Stimulated activated CD4-positive, alpha-beta T cell treated with anti-CD3 and anti-CD28 coated beads, Interleukin-1b, Interleukin-23, amount 100 ng/mL, for 1 hour (primary cell): ENCODE measurements at places on chromosomes 12 and 14.

DNA sequence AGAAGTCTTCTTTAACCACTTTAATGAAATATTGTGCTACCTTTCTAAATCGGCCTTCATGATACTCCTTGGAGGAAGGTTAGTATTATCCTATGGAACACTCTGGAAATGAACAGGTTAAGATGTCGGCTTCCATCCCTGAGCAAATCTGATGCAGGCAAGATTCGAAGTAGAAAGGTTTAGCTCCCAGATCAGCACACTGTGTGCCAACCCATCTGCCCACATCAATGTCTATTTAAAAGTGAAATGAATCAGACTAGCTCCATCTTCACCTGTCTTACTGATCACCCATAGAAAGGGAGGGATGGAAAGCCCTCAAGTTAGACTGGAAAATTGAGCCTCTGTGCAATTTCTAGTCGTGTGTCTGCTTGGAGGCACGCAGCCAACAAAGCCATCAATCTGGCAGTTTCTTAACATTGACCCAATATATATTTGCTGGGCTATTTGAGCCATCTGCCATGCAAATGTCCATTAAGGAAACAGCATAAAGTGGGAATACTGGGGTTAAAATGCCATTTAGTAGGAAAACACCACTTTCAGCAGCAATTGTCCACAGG lies 506.1 kb downstream of the RMST start:
- no peak for DNase-seq

DNA sequence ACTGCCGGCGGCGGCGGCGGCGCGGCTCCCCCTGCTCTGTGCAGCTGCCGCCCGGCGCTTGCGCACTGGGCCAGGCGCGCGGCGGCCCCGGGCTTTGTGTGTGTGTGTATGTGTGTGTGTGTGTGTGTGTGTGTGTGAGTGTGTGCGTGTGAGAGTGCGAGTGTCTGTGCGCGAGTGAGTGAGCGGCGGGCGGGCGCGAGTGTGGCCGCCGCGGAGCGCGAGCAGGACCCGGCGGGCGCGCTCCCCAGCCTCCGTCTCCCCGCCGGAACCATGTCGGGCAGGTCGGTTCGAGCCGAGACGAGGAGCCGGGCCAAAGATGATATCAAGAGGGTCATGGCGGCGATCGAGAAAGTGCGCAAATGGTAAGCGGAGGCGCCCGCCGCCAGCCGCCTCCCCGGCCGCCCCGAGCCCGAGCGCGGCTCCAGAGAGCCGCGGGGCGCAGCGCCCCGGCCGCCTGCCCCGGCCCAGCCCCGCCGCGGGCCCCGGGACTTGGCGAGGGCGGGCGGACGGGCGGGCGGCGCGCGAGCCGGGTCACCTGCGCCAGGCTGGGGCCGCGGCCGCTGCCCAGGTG lies at the start of gene BCL7A:
Gene BCL7A (plus strand): TSS at position 63 of the 571 bp plus-strand sequence. CDS start 208 bp downstream, at position 271.
- peak; percentile 8 for DNase-seq

- DNase-seq = no peak
Observed at GRCh38 chr12:10392394-10392930, 2.6 kb upstream of the KLRK1 start.

- peak; percentile 86 for DNase-seq
Observed at GRCh38 chr14:104976198-104977007, 1.8 kb downstream of the AHNAK2 start.

DNA sequence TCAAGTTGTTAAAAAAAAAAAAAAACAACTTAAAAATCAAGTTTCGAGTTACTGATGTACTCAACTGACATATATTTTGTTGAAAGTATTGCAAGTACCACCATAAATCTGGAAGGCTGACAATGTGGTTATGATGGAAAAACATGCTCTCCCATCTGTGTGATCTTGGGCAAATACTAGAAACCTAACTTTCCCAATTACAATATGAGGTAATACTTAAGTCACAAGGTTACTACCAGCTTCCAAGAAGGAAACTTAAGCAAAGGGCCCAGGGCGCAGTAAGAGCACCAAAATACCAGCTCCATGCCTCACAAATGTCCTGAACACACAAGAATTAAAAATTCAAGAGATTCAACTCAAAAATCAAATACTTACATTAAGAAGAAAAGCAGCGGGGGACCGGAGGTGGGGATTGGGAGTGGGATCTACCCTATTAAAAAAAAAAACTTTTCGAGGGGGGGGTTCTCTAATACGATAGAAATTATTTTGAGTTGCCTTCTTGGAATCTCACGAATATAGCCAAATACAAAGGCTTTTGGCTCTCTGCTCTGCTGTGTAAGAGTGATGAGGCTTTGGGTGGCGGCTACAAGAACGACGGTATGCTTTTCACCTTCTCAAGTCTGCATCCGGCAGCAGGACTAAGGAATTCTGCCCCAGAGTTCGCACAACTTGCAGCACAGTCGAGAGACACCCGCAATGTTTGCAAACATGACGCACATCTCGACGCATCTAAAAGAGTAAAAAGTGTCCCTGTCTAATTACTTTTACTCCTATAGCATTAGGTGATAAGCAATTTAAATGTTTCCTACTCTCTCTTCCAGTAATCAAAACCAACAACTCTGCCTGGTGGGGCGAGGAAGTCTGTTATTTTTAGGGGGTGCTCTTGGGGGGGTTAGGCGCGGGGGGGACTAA lies 1.1 kb downstream of the SAV1 start:
- no peak for DNase-seq

- DNase-seq = no peak
Observed at GRCh38 chr12:66132408-66132807, 1.9 kb upstream of the LLPH start.

GRCh38 chr12:11685716-11686115 lies 36.2 kb downstream of the ETV6 start:
- no peak for DNase-seq

DNA sequence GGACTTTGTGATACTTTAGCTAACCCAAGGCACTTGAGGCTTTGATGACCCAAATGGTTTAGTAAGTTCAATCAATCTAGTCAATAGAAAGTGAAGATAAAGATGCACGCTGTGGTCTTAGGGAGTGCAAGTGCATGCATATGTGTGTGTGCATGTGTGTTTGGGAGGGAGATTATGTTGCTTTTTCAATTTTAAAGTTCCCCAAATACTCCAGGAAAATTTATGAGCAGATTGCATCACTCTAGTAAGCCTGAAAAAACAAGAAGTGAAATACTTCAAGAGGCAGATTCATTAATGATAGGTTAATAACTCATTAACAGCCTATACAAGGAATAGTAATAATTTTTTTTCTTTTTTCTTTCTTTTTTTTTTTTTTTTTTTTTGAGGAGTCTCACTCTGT lies 12.4 kb upstream of the SIX1 start:
- no peak for DNase-seq

- no peak for DNase-seq
Observed at GRCh38 chr12:98417266-98417665, 98.1 kb upstream of the TMPO start.

GRCh38 chr14:77273796-77274195 lies 2.8 kb upstream of the NGB start:
- no peak for DNase-seq

- DNase-seq = no peak
Observed at GRCh38 chr14:68462683-68463082, 330.2 kb downstream of the ZFP36L1 start.

DNA sequence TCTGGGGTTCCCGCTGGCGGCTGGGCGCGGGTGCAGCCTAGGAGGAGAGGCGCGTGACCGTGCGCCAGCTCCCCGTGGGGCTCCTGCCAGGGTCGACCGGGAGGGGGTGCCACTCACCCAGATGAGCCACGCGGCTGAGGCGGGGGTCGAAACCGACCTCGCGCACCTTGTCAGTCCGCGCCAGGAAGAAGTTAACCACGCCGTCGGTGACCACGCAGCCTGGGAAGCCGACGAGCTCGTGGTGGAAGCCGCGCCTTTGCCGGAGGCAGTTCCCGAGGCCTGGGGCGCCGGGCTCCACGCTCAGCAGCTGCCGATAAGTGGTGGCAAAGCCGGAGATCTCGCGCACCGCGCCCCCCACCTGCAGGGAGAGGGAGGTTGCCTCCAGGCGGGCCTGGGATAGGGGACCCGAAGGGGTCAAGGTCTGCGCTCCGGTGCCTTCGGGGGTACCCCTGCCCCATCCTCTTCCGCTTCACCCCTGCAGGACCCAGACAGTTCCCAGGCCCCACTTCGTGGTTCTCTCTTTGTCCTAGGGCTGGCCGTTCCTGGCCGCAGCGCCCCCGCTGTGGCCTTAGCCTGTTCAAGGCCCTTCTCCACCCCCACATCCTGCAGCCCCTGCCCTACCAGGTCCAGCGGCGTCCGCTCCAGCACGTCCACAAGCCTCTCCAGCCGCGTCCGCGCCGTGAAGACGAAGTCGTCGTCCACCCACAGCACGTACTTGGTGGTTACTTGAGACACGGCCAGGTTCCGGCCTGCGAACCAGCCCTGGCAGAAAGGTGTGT lies 5.3 kb downstream of the B4GALNT1 start:
- DNase-seq = no peak

DNA sequence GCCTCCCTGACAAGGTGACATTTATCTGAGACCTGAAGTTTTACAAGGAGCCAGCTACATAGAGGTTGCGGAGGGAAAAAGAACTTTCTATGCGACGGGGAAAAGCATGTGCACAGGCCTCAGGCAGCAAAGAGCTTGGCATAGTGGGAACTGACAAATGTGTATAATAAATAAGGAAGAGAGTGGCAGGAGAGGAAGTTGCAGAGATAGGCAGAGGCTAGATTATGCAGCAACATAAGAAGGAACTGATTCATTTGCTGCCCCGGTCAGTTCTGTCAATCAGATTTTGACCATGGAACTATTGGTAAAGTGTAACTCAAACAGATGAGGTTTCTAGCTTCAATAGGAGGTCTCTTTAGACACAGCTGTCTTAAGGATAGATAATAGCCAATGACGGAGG lies 33.7 kb upstream of the RIC8B start:
- no peak for DNase-seq

DNA sequence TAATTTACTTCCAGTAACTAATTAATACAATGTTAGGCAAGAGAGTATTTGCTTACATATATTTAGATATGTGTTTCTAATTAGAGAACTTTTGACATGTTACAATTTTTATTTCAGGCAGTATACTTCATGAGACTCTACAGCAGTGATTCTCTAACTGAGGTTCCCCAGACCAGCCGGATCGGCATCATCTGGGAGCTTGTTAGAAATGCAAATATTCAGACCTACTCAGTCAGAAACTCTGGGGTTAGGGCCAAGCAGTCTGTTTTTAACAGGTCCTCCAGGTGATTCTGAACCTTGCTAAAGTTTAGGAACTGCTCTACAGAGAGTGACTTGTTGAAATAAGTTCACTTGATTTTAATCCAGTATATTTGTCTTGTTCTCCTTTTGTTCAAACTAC lies 46.5 kb downstream of the ARID2 start:
- no peak for DNase-seq

- DNase-seq = no peak
Observed at GRCh38 chr12:110174373-110174996, 50.3 kb downstream of the IFT81 start.

GRCh38 chr14:50688875-50689274 lies 20.8 kb upstream of the SAV1 start:
- no peak for DNase-seq

- DNase-seq = no peak
Observed at GRCh38 chr12:23929906-23930305, 19.6 kb downstream of the SOX5 start.

- no peak for DNase-seq
Observed at GRCh38 chr14:93207468-93208308, 632 bp downstream of the UBR7 start.

DNA sequence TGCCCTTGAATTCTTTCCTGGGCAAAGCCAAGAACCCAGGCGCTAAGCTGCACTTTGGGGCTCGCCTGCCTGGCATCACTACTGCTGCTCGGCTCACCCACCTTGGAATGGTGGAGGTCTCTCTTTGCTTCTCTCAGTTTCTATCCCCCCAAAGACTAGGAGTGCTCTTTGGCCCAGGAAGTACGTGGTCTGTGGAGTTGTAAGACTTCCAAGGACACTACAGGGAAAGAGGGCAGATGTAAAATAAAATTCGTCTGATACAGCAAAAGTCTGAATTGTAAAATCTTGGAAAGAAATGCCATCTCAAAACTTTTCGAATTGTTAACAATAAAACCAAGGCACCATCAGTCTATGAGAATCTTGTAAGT lies 52.5 kb upstream of the MAP1LC3B2 start:
- DNase-seq = no peak

DNA sequence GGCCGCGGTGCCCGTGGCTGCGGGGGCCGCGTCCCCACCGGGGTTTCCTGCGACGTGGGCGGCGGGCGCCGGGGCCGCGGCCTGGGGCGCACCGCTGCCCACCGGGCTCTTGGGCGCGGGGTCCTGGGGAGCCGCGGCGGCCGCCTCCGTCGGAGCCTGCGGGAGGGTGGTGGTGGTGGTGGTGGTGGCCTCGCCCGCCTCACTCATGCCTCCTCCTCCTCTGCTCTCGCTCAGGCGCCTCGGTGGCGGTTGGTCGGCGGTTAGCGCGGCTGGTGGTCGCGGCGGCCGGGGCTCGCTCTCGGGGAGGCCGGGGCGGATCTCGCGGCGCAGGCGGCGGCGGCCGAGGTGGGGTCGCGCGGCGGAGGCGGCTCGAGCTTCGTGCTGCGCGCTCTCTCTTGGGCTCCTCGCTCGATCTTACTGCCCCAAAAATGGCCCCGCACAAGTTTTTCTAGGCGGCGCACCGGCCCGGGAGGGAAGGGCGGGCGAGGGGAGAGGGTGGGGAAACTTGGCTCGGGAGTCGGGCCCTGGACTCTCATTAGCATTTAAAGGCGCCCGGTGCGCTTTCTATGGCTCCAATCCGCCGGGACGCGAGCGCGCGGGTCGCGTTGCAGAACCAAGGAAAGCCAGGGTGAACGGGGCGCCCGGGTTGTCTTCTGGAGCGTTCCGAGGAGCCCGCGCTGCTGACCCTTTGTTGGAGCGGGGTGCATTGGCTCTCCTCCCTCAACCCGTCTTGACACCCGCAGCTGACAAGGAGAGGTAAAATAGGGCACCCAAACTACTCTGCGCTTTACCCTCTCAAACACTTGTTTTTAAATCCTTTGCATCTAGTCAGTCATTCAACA lies at the start of gene YBX3:
Gene YBX3 (minus strand): TSS at position 419 of the 842 bp plus-strand sequence. CDS start 212 bp downstream, at position 207.
- DNase-seq = peak; percentile 17

- peak; percentile 33 for DNase-seq
Observed at GRCh38 chr12:53267999-53268629, at the start of gene ESPL1. Gene ESPL1, plus strand, starts transcription at chr12:53268299. Its CDS starts 468 bp downstream, at chr12:53268767.

GRCh38 chr14:54342806-54343205 lies 54.0 kb upstream of the CDKN3 start:
- no peak for DNase-seq

DNA sequence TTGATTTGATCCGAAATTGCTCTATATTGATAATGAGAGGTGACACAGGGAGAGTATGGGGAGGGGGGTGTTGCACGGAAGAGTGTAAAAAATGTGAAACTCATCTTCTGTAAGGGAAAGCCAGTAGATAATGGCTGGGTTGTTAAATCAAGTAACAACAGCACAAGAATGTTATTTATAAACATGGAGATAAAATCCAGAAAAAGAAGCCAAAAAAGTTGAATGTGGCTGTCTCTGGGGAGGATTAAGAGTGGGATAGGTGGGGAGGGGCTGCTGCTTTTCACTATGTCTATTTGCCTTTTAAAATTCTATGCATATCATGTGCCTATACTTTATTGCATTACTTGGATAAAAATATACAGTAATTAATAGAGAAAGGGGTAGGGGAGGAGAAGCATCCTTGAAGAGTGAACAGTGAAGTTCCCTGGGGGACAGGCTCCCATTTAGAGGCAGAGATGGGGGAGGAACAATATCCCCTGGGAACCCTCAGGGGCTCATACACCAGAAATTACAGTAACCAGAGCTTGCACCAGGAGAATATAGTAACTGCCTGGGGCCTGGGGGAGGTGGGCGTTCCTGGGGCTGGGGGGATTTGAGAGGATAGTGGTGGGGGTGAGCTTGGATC lies 39.2 kb upstream of the ANKRD9 start:
- DNase-seq = no peak
